HT-29 (cell line): ENCODE measurements at places on chromosomes 4 and X. TPM values are rescaled to one million over a fixed set of nuclear protein-coding genes. Genes with fewer than 3 reads are reported as not detected.

DNA sequence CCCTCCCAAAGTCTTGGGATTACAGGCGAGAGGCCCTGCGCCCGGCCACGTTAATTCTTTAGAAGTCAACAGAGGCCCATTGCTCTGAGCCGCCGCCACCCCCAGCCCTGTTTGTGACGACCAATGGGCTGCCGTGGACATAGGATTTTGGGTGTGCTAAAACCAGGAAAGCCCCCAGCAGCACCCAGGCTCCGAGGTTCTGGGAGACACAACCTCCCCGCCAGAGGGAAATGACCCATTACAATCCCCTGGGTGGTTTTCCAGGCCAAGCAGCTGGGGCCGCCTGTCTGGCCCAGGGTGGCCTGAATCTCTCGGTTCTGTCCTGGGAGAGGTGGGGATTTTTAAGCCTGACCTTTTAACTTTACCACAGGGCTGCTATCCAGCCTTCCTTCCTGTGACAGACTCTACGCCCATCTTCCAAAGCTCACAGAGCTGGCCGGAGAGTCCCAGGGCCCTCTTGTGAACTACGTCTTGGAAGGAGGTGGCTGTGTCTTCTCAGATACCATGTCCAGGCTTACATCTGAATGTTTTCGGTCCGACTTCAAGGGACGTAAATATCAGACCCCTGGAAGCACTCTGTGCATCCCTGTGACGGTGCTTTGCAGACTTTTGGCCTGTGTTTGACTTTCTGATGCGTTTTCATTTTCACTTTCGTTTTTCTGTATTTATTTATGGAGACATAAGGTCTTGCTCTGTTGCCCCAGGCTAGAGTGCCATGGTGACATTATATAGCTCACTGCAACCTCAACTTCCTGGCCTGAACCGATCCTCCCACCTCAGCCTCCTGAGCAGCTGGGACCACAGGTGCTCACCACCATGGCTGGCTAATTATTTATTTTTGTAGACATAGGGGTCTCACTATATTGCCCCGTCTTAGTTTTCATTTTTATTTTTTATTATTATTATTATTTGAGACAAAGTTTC is 36.0 kb downstream of the P2RY8 start:
- no peak for DNase-seq

- no peak for DNase-seq
Observed at GRCh38 chr4:18961879-18962278, 940.3 kb upstream of the LCORL start.

The DGKK gene
- not detected in 2 replicates for total RNA-seq

DNA sequence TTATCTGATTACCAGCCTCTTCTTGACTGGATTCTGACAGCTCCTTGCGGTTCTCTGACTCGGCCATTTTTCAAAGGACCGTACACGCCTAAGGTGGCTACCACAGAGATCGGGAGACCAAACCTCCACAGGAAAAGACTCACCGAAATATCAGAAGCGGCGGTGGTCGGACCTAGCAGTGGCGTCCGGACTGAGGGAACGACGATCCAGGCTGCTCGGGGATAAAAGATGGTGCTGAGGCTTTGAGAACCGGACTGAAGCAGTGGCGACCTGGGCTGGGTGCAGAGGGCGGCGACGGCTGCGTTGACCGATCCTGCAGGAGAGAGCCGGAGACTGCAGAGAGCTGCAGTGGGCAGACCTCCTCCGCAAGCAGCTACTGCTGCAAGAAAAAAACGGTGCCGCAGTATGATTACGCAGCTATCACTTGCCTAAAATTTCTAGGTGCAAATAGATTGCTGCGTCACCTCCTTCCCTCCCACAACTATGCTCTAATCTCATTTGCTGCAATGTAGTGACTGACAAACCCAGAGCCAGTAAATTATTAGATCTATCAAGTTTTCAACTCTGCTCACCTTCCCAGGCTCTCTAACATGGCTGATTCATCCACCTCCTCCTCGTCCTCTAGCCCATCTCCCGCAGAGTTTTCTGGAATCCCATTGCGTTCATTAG is at the start of gene NAP1L2:
NAP1L2 (minus strand) TSS at position 426 of the 669 bp plus-strand sequence; CDS start at position 67, 359 bp downstream.
- no peak for DNase-seq

DNA sequence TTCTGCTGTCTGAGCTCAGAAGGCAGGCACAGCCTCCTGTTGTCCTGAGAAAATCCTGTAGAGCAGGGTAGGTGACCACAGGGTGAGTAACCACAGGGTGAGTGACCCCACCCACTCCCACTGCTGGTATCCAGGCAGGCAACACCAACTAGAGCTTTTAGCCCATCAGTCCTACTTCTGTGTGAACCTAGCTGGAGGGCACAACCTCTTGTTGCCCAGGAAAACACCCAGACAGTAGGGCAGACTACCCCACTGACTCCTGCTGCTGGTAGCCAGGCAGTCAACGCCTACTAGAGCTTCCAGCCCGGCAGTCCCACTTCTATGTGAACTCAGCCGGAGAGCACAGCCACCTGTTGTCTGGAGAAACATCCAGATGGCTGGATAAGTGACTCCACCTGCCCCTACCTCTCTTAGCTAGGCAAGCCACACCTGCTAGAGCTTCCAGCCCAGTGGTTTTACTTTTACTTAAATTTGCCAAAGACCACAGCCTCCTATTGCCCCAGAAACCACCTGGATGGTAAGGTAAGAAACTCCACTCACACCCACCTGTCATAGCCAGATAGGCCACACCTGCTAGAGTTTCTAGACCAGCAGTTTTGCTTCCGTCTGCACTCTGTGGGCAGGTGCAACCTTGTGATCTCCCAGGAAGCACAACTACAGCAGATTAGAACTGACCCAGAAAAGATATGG is 371.6 kb downstream of the INPP4B start:
- peak; percentile 87 for DNase-seq

GRCh38 chr4:151355155-151355554 is 29.8 kb upstream of the SH3D19 start:
- no peak for DNase-seq

DNA sequence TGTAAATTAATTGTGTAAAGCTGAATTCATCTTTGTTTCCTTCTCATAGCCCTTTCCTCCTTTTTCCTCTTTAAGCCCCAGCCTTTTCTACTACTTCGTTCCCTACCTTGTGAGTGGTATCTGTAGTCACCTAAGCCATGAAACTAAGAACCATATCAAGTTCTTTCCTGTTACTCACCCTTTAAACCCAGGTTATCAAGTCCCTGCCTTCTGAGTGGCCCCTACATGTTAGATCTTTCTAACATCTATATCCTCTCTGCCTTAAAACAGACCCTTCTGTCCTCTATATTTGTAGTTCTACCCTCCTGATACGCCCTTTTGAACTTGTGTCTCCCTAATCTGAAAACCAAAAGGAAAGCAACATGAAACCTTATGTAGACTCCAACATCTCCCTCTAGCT is 7.2 kb downstream of the AP1AR start:
- DNase-seq = no peak

- peak; percentile 39 for DNase-seq
Observed at GRCh38 chr4:141329174-141329569, 108.5 kb downstream of the ZNF330 start.
